Fibroblast of skin of scalp (primary cell): ENCODE measurements at places on chromosomes 4 and X.

- DNase-seq, result peak; percentile 36
Observed at GRCh38 chr4:70505151-70505748, 13.1 kb upstream of the AMTN start.

DNA sequence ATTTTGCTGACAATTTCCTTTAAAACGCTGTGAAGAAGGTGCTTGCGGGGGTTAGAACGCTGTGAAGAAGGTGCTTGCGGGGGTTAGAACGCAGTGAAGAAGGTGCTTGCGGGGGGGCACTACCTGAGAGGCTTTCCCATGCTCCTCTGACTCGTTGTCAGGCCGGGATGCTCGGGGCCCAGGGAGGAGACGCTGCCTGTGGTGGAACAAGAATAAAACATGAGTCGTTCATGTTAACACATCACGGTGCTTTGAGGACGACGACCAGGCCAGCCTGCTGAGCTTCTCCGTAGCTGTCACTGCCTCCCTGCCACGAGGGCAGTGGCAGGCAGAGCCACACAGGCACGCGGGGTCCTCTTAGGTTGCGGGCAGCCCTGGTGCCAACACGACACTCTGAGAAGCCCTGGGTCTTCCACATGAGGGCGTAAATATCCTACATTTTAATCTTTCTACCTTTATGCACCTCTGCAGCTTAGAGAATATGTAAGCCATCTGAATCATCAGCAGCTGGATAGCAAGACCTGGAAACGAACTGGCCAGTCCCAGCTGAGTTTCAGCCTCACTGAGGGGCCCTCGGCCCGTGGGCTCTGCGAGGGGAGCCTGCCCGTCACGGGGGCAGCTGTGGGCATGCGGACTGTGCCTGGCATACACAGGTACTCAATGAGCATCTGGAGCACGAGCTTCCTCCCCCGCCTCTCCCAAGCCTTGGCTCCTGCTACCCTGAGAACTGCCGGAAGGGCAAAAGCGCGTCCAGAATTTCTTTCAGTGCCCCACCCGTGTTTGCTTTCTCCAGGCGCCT lies 47.0 kb downstream of the FGFRL1 start:
- peak; percentile 27 for DNase-seq

- DNase-seq, result no peak
Observed at GRCh38 chr4:163748449-163748848, 254.0 kb downstream of the TMA16 start.

- DNase-seq, result no peak
Observed at GRCh38 chrX:11609109-11609508, 56.6 kb downstream of the ARHGAP6 start.

GRCh38 chr4:6404611-6405396 lies 67.6 kb downstream of the PPP2R2C start:
- no peak for DNase-seq

GRCh38 chr4:24917076-24917856 lies 4.4 kb upstream of the CCDC149 start:
- DNase-seq, result peak; percentile 12

GRCh38 chrX:123962006-123962467 lies 531 bp downstream of the STAG2 start:
- DNase-seq, result no peak

DNA sequence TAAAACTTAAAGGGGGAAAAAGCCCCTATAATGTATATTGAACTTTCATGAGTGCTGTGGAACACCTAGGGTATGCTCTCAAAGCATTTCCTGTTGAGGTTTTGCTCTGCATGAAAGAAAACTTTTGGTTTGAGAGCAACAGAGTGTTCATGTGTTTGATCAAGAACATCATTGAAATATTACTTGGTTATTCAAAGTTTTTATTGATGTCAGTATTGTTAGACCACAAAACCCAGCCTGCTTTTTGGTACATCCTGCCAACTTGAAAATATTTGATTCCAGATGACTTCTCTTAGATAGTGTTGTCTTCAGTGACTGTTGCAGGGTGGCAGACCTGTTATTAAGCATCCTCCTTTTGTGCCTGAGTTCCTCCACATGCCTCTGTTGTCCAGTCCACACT lies 68.0 kb downstream of the N4BP2 start:
- DNase-seq, result no peak

DNA sequence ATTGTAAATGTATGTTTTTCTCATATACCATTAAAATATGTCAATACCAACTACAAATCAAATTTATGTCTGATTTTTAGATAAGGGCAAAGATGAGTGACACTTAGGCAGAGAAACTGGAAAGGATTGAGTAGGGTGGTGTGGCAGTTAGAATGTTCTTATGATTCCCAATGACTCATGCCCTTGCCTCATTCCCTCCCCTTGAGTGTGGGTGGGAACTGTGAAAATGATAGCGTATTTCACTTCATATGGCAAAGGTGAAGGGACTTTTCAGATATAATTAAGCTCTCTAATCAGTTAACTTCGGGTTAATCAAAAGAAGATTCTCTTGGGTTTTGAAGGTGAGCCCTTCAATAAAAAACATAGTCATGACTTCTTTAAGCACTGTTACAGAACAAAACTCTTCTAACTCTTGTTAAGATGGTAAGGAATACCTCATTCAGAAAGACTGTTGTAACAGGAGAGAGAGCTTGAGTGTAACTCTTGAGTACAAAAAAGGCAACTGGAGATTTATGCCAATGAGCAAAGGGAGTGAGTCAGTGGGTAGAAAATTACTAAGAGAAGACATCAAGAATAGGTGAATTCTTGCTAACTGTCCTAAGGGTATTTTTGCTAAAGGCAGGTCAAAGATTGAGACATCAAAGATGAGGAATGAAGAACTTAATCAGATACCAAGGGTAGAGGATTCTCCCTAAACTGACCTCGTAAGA lies 329.5 kb downstream of the KCTD8 start:
- no peak for DNase-seq

DNA sequence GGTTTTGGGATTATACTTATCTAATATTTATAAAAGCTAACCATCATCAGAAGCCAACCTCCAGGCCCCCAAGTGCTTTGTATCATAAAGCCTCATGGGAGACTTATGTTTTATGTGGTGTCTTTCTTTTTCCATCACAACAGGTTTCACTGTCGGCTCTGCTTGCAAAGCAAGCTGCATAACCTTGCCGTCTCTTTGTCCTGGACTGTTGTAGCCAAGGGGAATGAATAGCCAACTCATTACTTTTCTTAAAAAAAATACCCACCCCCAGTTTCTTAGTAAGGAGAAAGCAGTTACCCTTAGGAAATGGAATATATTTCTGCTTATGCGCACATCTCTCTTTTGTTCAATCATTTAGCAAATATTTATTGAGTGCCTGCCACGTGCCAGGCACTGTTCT lies 40.7 kb downstream of the FAM184B start:
- DNase-seq, result no peak
